ENCODE measurements at places on chromosomes 12 and 14.

DNA sequence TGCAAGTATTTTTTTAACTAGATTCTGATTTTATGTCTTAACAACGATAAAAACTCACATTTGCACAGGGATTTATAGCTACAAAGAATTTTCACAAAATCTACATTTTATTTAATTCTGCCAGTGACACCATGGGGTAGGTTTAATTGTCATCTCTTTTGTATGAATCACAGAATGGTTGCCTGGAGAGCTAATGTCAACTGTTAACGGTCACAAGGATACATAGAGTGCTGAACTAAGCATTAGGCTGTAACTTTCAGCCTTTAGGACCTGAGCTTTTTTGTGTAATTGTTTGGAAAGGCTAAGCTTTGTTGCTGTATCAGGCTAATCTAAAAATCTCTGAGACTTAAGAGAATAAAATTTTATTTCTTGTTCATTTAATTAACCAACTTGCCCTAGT, 465.3 kb upstream of the TBX3 start:
- no peak for DNase-seq

DNA sequence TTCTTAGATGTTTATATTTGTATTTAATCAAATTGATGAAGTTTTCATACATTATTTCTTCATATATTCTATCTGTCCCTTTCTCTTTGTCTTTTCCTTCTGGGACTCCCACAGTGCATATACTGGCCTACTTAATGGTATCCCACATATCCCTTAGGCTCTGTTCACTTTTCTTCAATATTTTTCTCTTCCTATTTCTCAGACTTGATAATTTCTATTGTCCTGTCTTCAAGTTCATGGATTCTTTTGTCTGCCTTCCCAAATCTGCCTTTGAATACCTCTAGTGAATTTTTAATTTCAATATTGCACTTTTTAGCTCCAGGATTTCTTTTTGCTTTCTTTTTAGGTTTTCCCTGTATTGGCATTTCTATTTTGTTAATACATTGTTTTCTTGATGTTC, 33.4 kb downstream of the IFT81 start:
- DNase-seq: no peak

DNA sequence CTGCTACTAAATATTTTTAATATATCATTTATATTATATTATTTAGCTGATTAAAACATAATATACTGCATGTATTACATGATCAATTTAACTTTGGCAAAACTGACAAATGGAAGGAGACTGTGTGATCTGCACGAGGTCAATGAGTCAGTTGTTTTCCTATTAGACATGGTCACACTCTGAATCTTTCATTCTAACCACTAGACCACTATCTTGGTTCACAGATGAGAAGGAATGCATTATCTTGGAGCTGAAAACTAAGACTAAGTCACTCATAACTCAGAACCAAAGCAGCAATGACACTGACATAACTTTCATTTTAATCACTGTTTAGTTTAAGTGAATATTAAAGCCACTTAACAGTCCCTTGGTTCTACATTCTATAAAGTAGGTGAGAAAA, 37.4 kb downstream of the GNPTAB start:
- peak; percentile 57 for DNase-seq

GRCh38 chr12:87660987-87661774, 368.0 kb downstream of the C12orf50 start:
- DNase-seq: no peak

DNA sequence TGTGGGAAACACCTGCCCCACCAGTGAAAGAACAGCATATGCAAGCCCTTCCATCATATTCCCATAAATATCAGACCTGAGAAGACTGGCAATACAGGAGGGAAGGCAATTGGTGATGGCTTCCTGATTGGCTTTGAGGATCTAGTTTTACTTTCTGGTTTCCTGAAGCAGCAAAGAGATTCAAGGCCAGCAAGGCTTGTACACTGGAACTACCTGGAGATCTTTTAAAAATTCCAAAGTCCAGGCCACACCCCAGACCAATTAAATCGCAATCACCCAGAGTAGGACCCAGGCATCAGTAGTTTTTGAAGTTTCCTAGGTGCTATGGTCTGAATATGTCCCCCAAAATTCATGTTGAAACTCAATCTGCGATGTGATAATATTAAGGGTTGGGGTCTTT, 2.9 kb upstream of the TEP1 start:
- DNase-seq: no peak

- DNase-seq: peak; percentile 66
These were observed 8.6 kb downstream of the IFI27L2 start for GRCh38 chr14:94120667-94121340.

DNA sequence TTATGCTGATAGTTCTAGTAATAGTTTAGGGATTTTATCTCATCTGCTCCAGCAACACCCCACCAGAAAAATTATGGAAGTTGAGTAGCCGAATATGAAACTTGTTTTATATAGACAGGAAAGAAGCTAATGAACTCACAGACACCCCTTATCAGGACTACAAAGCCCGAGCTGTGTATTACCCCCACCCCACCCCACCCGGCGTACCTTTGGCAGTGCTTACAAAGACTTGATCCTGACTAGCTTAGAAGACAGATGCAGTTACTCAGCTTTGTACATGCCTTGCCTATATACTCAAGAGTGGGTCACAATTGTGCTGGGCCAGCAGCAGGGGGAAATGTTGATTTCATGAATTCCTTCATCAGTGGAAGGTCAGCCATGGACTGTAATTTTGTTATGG, 22.4 kb downstream of the PROX2 start:
- DNase-seq: no peak

- DNase-seq: no peak
These were observed 17.2 kb upstream of the TPCN1 start for GRCh38 chr12:113203852-113204760.

GRCh38 chr12:24223926-24224325, 274.5 kb upstream of the SOX5 start:
- no peak for DNase-seq

DNA sequence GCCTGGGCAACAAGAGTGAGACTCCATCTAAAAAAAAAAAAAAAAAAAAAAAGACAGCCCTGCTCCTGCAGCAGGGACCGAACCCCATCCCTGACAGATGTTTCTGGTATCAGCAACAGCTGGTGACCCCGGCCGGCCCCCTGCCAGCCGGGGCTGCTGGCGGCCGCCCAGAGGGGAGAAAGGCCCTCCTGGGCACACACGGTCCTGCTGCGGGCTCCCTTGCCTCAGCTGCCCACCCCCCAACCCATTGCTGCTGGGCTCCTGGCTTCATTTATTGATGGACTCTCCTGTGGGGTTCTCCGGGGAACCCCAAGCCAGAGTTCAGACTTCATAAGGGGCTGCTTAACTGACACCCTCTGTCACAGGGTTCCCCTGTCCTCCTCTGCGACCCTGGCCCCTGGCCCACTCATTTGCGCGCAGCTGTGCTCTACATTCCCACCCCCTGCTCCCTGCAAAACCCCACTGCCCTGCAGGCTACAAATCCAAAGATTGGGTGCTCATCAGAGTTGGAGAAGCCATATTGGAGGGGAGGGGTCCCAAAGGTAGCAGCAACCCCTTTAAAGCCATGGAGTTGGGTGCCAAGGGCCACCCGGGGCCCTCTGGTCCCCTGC, 103.6 kb upstream of the RTL1 start:
- DNase-seq: no peak

DNA sequence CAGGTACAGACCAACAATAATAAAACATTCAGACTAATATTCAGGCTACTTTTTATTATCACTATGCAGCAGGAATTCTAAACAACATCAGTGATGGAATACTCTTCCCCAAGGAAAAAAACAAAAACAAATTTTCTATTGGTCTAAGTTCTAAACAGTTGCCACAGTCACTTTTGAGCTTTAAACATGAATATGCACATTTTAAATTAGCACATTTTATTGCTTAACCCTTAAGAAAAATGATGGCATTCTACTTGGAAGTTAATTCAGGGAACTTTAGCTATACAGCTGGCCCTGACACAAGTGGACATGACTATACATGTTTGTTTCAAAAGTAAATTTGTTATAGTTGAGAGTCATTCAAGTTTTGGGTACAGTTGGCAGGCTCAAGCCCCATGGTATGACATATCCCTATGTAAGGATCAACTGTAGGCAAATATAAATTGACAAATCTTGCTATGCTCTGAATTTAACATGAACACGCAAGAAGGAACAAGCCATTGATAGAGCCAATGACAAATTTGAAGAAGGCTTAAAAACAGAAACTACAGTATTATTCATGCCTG, 224.3 kb upstream of the AMIGO2 start:
- DNase-seq: no peak

DNA sequence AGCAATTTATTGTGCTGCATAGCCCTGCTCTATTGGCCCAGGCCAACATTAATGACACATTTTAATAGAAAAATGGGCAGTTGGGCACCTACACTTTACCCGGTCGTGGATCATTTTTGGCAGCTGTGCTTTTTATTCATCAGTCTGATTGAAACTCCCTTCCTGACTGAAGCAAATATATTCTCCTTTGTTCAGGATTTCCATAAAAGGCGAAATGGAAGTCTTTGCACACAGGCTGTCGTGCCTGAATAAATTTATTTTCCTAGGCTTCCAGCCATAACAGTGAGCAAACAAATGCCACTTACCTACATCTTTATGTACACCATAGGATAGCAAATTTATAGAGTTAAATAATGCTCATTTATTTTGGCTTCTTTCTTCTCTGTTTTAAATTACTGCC, 480.7 kb upstream of the DCN start:
- no peak for DNase-seq

DNA sequence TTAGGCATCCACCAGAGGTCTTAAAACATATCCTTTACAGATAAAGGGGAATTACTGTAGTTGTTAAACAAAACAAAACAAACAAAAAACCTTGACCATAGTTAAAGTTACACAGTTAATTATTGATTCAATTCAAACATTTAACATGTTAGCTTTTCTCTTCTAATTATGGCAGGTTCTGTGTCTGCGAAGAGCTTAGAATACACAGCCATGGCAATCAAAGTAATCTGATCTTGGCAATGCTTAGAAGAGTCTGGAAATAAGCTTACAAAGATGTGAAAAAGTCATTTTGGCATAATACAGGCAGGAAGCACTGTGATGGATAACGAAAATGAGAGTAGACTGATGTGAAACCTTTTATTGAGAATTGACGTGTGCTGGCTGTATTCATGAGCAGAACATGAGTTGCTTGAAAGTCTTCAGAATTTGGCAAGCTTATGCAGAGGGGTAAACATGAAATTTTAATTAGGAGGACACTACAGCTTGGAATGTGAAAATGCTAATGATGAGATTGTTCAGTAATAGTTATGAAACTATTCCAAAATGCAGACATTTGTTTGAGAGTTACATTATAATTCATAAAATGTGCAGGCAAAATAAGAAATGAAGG, 629.6 kb downstream of the FSCB start:
- DNase-seq: no peak

- DNase-seq: no peak
These were observed 442 bp downstream of the ERG28 start for GRCh38 chr14:75660238-75660629.

DNA sequence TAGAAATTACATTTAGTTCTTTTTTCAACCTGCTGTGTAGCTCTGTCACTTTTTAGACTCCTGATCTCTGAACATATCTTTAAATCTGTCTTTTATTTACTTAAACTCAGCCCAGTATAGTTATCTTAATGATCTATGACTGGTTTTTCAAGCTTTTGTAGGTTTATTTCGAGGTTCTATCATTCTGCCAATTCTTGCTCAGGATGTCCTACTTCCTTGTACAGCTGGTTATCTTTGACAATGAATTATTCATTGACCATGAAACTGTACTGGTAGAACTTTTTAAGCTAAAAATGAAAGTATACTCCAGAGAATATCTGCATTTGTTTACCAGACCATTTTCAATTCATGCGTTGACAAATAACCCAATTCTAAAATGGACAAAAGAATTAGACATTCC, 37.8 kb downstream of the TC2N start:
- DNase-seq: no peak

DNA sequence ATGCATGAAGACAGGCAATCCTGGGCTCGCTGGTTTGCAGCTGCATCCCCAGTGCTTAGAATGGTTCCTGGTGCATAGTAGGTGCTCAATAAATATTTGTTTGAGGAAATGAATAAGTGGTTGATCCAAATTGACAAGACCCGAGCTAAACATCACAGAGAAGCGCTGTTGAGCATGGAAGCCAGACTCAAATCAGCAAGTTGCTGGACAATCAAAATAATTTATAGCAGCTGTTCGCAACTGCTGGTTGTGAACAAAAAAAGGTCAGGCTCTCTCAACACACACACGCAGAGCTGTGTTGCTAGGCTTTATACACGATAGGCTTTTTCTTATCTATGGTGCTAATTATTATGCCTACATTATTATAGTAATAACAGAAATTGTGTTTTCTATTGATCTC, 190.2 kb downstream of the TBX5 start:
- no peak for DNase-seq

DNA sequence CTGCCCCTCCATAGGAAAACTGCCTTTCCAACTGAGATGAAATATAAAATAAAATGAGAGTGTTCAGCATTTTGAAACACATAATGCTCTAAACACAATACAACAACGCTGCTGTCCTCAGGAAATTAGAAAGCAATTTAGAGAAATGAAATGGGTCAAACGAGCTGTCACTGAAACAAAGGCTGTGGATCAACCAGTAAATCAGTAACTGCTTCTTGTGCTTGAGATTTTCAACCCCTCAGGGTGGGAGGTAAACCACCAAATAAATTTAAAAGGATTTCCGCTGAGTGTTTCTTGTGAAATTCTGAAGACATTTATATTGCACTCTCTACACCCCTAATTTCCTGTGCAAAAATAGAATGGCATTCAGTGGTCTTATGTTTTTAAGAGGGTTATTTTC, 657.1 kb upstream of the SEL1L start:
- DNase-seq: no peak

DNA sequence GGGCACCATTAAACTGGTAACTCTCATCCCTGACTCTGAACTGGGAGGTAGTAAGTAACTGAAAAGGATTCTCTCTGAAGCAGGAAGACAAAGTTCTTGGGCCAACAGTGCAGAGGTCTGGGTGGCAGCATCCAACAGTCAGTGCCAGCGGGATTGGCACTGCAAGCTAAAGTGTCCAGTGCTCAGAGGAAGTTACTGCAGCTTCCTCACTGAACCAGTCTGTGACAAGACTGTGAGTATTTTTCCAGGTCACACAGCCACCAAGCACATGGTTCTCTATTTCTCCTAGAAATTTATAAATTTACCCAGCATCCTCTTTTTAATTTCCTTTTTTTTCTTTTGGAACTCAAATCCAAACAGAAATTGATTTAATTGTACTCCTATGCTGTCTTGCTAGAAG, 81.6 kb upstream of the FAR2 start:
- DNase-seq: no peak

GRCh38 chr12:68891141-68891540, 41.8 kb downstream of the CPM start:
- no peak for DNase-seq

- DNase-seq: no peak
These were observed 10.9 kb upstream of the TC2N start for GRCh38 chr14:91878274-91878673.

DNA sequence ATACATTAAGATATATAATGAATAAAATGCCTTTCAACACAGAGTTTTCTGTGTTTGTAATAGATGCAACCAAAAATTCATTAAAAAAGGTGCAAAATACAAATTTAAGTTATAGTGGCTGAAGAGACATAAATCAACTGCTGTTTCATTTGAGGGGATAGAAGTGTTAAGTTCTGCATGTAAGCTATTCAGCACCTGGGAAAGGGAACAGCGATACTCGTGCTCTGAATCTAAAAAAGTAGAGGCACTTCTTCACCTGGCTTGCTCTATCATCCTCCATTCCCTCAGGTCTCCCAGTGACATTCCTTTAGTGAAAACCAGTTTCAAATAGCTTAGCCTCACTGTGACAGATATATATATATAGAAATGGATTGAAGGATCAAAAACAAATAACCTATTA, 222.6 kb downstream of the ACSS3 start:
- DNase-seq: no peak

GRCh38 chr12:2319737-2320506, 267.1 kb downstream of the CACNA1C start:
- no peak for DNase-seq

Data from GM04503 (cell line).